Activated T-cell treated with anti-CD3 and anti-CD28 coated beads, Interleukin-2, amount 50 U/mL, for 72 hours (primary cell): ENCODE measurements at places on chromosomes 1 and 21. TPM values are rescaled to one million over a fixed set of nuclear protein-coding genes. Genes with fewer than 3 reads are reported as not detected.

- DNase-seq, result no peak
Observed at GRCh38 chr1:60636946-60637345, 445.4 kb upstream of the NFIA start.

Gene CDK18
- total RNA-seq, result 3.3 TPM

GRCh38 chr1:217674028-217674729, 43.0 kb downstream of the SPATA17 start:
- no peak for DNase-seq

Gene GPR161
- total RNA-seq, result 4.5 TPM

DNA sequence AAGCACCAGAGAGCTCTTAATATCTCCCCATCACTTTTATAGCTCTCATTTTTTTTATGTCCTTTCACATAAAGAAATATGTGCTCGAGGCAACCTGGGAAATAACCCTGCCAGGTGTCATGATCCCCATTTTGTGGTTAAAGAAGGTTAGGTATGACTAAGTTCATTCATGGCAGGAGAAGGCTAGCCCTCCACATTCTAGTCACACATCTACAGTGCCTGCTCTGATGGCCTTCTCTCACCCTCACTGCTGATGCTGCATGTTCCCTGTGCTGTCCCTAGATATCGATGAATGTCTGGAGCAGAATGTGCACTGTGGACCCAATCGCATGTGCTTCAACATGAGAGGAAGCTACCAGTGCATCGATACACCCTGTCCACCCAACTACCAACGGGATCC, 187.5 kb downstream of the TPR start:
- peak; percentile 3 for DNase-seq

DNA sequence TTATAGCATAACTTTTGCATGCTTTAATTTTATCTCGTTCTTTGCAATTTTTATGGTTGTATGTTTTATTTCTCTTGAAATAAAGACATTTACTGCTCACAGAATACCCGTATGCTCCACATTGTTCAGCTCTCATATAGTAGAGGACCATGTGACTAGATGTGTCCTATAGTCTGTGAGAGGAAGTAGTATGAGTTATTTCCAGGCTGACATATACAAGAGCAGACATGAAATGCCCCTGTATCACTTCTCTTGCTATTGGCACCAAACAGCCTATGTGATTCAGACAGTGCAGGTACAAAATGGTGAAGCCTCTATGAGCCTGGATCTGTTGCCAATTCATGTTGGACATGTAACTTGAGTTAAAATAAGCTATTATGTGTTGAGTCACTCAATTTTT, 5.8 kb upstream of the FCRL5 start:
- DNase-seq, result no peak

DNA sequence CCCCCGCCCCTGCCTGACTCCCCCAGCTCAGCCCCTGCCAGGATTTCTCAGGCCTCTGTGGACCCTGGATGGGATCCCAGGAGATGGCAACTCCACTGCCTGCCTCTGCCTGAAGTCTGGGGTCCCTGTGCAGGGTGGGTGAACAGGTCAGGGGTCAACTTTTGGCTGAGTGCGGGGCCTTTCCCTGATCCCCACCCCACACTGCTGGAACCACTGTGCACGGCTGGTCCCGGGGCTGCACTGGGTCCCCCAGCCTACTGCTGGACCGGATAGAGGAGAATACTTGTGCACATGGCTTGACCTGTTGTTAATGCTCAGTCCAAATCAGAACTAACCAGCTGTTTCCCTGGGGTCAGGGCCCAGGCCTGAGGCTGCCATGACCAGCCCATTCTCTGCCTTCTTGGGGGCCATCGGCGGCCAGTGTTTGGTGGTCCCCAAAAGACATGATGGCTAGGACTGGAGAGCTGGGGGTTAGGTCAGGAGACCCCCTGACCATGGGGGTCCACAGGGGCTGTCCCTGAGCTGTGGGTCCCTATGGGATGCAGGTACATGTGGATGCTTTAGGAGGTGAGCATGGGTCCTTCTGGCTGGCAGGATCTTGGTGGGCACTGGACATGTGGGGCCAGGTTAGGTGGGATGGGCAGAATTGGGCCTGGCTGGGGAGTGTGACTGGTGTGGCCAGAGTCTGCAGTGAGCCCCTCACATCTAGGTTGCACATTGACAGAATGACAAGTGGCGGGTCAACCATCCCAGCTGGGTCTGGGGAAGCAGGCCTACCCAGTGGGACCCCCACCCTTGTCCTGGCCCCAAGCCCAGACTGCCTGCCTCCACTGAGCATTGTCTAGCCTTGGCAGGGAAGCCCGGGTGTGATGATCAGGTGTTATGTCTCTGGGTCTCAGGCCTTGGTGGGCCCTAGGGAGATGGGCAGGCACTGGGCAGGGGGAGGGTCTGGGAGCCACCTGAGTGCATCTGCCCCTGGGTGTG, 19.0 kb upstream of the ZNF678 start:
- no peak for DNase-seq

Gene KCNK2
- not detected for total RNA-seq

DNA sequence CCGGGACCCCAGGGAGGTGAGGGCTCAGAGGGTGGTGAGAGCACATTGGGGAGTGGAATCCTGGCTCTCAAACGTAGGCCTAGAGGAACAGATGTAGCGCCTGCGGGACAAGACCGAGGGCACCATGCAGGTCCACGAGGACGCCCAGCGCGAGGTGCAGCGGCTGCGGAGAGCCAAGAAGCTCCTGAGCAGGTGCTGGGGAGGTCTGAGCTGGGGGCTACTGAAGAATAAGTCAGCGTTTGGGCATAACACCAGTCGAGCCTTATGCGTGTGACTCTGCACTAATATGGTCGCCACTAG, 2.6 kb upstream of the NBPF3 start:
- no peak for DNase-seq

Gene PM20D1
- total RNA-seq, result 0.44 TPM

- DNase-seq, result no peak
Observed at GRCh38 chr1:190619724-190620123, 142.1 kb upstream of the BRINP3 start.

DNA sequence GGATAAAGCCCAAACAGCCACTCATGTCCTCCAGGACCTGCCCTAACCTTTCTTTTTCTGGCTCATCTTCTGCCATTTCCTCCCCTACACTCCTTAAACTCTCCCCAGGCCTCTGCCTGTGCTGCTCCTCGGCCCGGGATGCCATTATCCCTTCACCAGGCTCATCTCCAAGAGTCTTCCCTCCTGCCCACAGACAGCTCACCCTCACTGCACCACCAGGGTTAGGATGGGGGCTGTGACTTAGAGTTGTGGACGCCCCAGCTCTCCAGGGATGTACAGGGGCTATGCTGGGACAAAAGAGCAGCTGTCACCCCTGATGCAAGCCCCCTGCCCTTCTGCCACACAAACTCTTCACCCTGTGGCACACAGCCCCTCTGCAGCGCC, 32.0 kb downstream of the TTC39A start:
- no peak for DNase-seq

GRCh38 chr1:239922778-239923522, 168.7 kb upstream of the FMN2 start:
- DNase-seq, result peak; percentile 6

Gene ZNF695
- 6.3 TPM for total RNA-seq

- DNase-seq, result peak; percentile 55
Observed at GRCh38 chr1:23720256-23720995, 22.8 kb upstream of the ELOA start.

- no peak for DNase-seq
Observed at GRCh38 chr21:39632796-39633442, 20.2 kb downstream of the B3GALT5 start.

GRCh38 chr1:203557390-203557789, 63.4 kb downstream of the OPTC start:
- DNase-seq, result no peak

Gene GBP4
- 37.7 TPM for total RNA-seq

DNA sequence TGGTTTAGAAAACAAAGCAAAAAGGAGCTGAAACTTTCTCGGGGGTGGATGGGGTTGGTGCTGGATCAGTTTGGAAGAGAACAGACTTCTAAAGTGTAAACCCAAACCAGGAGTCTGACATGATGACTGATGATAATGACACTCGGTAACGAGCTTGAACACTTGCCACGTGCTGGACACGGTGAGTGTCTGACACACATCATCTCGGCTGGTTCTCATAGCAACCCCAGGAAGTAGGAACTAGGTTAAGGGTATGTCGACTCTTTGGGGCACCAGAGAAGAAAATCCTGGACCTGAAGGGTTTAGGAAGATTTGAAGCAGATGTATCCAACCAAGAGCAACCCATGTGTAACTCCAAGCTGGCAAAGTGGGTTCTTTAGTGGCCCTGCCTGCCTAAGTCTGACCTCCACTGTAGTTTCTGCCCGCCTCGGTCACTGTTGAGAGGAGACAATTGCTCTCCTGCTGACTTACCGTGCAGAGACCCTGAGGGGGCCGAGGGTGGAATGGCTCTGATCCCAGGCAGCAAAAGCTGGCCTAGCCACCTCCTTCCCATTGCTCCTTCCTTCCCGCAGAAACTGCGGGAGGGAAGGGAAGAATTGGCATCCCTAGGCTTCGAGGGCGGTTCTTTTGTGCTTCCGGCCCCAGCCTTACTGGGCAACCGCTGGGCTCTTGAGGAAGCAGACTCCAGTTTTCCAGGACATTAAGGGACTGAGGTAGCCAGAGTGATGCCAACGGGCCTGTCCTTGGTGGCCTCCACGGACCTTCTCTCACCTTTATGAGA, 156.0 kb downstream of the TOMM20 start:
- peak; percentile 44 for DNase-seq

Gene CD58
- 32.7 TPM for total RNA-seq

Gene KRTAP10-7
- not detected for total RNA-seq

DNA sequence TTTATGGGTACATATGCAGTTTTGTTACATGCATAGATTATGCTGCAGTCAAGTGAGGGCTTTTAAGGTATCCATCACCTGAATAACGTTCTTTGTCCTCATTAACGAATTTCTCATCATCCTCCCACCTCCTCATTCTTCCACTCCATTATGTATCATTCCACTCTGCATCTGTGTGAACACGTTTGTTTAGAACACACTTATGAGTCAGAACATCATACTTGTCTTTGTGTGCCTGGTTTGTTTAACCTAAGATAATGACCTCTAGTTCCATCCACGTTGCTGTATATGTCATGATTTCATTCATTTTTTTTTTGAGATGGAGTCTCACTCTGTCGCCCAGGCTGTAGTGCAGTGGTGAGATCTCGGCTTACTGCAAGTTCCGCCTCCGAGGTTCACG, 6.7 kb upstream of the MPC2 start:
- DNase-seq, result no peak

DNA sequence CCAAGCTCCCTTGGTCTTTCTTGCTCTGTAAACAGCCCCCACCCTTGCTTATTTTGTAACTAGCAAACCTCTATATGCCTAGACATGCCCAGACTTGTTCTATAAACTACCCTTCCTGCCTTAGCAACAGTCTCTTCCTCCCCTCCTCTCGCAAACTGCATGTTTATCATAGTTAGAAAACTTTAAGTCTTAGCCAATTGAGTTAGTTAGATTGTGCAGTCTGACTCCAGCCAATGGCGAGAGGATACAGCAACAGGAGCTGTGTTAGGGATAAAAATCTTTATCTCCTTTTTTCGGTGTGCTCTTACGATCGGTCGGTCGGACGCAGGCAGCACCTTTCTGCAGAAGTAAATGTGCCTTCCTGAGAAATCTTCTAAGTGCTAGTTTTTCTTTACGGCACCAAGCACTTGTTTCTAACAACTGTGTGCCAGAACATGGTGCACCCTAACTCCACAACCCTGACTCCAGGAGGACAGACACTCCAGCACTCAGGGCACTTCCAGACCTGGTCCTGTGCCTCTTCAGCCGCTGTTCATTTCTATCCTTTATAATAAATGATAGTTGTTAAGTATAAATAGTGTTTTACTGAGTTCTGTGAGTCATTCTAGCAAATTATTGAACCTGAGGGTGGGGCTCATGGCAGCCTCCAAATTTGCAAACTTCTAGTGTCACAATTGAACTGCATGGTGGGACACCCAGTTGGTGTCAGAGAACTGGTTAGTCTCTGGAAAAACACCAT, 25.7 kb upstream of the GNG4 start:
- DNase-seq, result no peak

DNA sequence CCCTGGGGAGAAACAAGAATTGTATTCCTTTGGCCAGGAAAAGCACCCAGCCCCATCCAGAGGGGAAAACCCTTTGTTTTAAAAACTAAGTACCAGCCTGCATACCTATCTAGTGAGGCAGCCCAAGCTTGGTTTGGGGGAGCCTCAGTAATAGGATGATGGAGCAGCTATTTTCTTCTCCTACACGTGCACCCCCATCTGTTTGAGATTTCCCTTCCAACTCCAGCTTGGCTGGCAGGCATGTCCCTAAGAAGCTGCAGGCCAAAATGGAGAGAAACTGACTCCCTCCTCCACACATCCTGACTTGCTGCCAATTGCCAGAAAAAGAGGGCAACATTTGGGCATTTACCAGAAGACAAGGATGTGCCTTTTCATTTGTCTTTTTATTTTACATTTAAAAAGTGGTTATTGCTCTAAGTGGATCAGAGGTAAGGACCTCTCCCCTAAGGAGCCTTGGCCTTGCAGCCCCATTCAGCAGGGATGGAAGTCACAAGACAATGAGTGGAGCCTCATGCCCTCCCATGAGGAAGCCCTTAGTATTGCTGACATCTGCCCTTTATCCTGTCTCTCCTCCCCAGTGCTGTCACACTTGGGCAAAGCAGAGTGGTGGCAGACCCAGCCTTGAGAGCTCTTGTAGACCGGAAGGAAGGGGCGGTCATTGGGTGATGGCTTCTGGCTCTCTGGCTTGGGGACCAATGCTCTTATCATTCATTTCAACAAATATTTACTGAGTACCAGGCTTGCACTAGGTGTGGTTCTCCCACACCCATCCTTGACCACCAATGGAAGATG, 8.6 kb downstream of the FNDC5 start:
- no peak for DNase-seq

Gene VSIG8
- total RNA-seq, result not detected

Gene ACTN2
- total RNA-seq, result not detected

DNA sequence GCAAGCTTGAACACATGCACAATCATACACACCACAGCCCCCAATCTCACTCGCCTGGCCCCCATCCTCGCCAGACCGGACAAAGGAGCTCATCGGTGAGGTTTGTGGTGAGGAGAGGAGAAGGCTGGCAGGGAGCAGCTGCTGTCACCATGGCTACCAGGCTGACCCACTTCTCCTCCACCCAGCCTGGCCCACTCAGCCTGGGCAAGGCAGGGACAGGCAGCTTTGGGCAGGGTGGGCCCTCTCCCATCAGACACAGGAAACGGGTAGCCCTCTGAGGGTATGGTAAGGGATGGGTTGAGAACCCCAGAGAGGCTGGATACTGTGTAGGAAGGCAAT, 15.9 kb downstream of the RIMS3 start:
- no peak for DNase-seq
